ENCODE measurements at places on chromosomes 5 and 9.

- DNase-seq: no peak
Measured at GRCh38 chr5:179889885-179890284, 17.8 kb downstream of the TBC1D9B start.

GRCh38 chr5:89342106-89342876, 459.3 kb upstream of the MEF2C start:
- no peak for DNase-seq

- DNase-seq: no peak
Measured at GRCh38 chr5:31680528-31680927, 41.6 kb downstream of the PDZD2 start.

- no peak for DNase-seq
Measured at GRCh38 chr5:53418826-53419658, 61.4 kb upstream of the FST start.

DNA sequence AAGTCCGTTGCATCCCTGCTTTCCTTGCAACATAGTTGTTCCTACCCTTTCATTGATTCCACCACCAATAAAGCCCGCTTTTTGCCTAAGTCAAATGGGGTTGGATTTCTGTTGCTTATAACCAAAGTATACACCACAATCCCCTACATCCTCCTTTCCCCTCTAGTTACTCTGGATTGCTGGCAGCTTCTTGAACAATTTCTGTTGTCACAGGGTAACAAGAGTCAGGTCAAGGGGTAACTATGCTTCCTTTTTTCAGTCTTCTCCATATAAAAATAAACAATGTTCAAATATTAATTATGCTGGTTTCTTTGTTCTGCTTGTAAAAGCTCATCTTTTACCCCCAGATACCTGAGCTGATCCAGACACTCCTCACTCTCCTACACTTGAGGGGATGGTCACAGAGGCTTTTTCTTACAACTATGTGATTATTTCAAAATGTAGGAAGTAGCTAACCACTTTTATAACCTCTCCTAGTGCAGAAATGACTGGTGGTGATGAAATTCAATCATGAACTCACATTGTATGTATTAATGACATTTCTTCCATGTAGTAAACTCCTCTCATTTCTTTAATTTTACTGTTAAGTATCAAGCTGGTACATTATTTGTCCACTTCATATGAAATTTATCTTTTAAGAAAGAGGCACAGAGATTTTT, 136.5 kb downstream of the SNX18 start:
- DNase-seq: no peak

DNA sequence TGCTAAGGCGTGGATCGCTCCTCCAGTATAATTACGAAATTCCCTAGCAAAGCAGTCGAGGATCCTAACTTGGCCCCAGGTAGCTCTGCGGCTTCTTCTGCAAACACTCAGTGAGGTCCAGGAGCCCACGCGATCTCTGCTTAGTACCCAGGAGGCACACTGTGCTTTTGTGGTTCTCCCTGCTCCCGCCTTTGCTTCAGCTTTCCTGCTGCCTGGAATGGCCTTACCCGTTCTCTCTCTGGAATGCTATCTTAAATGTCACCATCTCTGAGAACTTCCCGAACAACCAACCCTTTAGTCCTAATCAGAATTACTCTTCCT, 639 bp downstream of the INVS start:
- DNase-seq: peak; percentile 4

DNA sequence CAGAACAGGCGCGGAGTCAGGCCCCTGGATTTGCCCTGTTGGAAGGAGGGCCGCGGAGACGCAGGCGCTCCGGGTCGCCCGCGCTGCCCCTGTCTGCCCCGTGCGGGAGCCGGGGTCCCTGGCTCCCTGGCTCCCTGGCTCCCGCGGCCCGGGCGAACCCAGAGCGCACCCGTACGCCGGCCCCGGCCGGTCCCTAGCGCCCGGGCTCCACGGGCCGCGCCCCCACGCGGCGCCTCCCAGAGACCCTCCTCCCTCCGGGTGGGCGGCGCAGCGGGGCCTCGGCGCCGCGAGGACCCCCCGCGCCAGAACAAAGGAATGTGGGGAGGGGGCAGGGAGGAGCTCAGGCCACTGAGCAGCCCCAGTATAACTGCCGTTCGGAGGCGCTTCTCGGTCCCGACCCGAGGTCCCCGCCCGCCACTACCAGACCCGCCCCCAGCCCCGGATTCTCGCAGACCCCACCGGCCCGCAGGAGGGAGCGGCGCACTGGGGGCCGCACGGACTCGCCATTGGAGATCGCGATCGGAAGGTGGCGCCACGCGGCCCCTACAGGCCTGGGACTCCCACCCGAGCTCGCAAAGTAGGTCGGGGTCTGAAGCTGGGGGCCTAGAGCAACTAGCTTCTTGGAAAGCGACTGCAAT, 2.4 kb downstream of the NFIL3 start:
- DNase-seq: peak; percentile 25

DNA sequence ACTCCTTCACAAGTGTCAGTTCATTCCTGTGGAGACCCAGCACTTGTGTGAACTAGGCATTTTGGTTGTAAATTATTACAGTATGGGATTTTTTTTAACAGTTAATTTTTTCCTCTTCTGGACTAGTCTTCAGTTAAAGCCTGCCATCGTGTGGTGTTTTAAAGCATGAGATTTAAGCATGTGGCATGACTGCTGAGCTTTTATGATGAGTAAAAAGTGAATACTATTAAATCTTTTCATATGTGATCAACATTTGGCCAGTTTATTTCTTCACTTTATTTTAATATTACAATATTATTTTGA, 25.0 kb downstream of the LMNB1 start:
- DNase-seq: no peak

DNA sequence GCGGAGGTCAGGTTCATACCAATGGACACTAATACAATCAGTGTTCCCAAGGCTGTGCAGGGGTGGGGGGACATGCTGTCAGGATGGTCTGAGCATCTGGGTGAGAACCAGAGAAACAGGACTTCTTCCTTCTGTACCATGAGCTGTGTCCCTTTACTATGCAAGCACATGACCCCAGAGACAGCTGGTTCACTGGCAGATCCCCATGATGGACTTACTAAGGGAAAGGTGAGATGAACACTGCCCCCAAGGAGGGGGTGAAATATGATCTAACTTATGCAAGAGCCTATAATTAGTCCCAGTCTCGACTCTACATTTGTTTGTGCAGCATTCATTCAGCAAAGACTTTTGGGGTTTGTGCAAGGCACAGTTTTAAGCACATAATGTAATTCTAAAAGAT, 91.4 kb downstream of the LIFR start:
- DNase-seq: no peak

- DNase-seq: no peak
Measured at GRCh38 chr5:163807781-163808180, 302.4 kb downstream of the MAT2B start.

DNA sequence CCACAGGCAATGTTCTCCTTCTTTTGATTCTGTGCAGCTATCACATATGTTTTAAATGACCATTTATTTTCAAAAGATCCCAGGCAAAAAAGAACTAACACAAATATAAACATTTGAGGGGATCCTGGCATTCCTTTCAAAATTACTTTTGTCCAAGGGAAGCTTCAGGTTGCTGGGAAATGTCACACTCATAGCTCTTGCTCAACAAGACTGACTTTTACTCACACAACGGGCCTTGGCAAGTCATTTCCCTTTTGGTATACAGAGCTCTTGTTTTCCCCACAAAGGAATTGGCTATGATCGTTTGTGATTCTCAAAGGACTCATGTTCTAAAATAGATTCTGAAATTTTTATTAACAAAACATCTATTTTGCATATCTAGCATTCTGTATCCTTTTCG, 4.5 kb upstream of the PALM2AKAP2 start:
- no peak for DNase-seq

DNA sequence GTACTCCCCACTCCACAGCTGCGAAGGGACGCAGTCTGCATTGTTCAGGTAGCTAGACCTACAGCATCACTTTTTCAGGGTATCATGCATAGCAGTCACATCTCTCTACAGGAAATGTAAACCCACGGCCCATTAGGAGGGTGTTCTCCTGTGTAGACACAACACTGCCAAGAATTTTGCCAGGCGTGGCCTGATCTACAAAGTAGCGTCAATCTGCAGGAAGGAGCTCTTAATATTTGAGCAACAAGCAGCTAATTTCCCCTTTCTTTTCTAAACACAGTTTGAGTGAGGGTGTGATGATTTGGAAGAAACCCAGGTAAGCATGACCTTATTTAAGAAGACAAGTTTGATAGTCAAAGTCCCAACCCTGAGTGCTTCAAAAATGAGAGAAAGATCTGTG, 419.0 kb downstream of the GADD45G start:
- no peak for DNase-seq

DNA sequence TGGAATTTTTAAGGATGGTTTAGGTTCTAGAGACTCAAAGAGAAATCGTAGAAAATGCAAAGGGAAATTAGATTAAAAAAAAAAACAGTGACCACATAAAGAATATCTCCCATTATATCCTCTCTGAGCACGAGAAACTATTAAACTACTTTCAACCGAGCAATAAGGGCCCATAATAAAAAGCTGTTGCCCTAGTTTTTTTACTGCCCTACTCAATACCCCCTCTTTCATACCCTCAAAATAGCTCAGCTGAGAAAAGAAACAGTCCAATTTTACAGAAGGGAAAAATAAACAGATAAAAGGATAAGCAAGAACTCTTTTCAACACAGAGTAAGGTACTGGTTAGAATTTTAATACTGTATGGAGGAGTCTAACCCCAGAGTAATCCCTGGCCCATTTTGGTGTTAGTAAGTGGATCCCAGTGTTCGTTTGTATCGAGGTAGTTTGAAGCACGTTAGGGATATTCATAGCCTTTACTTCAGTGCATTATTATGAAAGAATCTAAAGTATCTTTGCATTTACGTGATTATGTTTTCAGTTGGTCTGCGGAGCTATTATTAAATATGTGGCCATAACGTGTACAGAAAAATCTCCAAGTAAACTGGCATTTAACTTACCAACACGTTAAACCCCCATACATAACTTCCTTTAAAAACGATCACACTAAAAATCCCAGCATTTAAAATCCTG, 980 bp upstream of the RHOBTB3 start:
- DNase-seq: no peak

- DNase-seq: no peak
Measured at GRCh38 chr9:137457406-137458193, 1.5 kb downstream of the NSMF start.

- no peak for DNase-seq
Measured at GRCh38 chr9:27487128-27487640, 36.9 kb upstream of the IFNK start.

DNA sequence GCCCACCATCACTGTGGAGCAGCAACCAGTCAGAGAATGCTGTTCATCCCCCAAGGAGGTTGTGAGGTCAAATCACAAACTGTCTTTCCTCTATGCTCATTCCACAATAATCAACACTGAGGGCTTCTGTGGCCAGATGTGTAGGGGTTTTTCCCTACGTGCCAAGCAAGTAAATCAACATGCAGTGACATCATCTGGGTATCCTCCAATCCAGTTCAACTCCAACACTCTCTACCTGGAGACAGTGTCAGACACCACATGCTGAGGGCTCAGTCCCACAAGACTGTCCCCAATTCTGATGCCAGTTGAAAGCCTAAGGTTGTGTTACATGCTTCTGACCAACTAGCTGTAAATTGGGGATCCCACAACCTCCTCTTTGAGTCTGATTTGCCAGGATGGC, 57.3 kb upstream of the DMRT1 start:
- DNase-seq: no peak

Data from Calu3 (cell line).